ENCODE measurements at places on chromosomes 5 and 9.

GRCh38 chr5:81006947-81007636 lies 46.9 kb downstream of the RASGRF2 start:
- DNase-seq, result peak; percentile 84

DNA sequence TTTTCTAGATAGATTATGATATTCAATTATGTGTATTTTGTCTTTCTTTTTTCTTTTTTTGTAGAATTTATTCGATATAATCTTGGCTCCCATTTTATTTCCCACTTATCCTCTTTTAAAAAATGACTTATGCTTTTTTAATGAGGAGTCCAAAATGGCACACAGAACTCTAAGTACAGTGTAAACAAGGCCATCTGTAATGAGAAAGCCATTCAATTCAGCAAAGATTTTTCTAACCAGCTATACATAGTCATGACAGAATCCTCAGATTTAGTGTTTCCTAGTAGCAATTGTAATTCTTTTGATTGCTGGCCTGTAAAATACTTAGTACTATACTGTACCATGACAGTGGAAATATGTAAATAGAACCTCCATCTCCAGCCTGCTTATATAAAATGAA lies 651.4 kb downstream of the RAB3C start:
- no peak for DNase-seq

- DNase-seq, result no peak
These were observed 288.0 kb upstream of the IRX4 start for GRCh38 chr5:2170761-2171160.

GRCh38 chr9:99057665-99058625 lies 47.0 kb upstream of the TGFBR1 start:
- peak; percentile 80 for DNase-seq

DNA sequence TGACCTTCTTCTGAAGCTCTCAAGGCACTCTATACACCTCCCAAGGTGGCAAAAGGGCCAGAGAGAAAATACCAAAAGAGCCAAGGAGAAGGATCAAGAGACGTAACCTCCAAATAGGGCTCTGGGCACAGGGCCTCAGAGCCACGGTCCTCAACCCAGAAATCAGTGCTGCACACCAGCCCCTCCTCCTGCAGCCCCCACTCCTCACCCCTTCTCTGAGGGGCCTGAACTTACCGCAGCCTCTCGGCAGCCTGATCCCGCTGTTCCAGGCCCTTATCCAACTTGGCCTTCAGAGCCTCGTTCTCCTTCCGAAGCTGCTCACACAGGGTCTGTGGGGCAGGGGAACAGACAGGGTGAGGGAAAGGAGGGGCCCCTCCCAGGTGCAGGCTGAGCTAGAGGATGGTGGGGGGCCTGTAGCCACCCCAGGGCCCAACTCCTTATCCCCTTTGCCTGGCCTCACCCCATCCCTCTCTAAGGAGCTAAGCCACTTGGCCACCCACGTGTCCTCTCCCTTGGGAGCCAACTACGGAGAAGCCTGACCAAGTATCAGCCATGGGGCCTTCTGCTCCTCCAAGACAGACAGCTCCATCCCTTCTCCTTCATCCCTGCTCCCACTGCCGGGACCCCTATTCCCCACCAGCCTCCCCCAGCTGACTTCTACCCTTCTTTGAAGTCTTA lies 28.8 kb downstream of the TNIP1 start:
- no peak for DNase-seq

GRCh38 chr5:141039517-141039916 lies 11.7 kb upstream of the PCDHB1 start:
- no peak for DNase-seq

DNA sequence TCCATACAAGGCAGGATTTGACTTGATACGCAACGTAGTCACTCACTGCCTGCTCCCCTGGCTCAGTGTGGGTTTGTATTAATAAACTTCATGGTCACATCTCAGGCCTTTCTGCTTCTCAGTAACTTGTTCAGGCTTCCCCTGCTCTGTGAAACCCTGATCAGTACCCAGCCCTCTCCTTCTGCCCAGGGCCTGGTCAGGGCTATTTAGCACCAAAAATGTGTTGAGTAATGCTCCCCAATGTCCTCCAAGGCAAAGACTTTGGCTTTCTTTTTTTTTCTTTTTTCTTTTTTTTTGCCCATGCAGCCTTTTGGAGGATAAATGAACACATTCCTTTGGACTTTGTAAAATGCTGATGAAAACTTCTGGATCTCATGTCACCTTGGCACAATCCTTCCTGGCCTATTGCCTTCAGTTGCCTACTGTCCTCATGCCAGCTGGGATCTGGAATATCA lies 399.2 kb upstream of the KLF4 start:
- no peak for DNase-seq

GRCh38 chr5:156922207-156922792 lies 40.7 kb downstream of the TIMD4 start:
- no peak for DNase-seq

DNA sequence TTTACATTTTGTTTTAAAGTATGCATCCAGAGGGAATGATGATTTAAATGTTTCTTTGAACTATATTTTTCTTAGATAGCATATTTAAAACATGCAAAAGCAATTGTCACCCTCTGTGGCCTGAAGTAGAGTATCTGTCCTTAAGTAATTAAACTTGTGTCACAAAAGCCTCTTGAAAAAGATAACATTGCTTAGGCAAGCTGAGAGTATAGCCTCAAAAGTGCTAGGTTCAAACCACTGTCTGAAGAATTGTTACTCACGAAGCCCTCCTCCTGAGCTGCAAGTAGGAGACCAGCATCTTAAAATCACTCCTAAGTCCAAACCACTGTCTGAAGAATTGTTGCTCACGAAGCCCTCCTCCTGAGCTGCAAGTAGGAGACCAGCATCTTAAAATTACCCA lies 378.0 kb upstream of the PRR16 start:
- no peak for DNase-seq

- peak; percentile 50 for DNase-seq
These were observed 15.4 kb downstream of the ITK start for GRCh38 chr5:157196045-157196444.

GRCh38 chr5:173793648-173794548 lies 94.3 kb upstream of the CPEB4 start:
- DNase-seq, result no peak

DNA sequence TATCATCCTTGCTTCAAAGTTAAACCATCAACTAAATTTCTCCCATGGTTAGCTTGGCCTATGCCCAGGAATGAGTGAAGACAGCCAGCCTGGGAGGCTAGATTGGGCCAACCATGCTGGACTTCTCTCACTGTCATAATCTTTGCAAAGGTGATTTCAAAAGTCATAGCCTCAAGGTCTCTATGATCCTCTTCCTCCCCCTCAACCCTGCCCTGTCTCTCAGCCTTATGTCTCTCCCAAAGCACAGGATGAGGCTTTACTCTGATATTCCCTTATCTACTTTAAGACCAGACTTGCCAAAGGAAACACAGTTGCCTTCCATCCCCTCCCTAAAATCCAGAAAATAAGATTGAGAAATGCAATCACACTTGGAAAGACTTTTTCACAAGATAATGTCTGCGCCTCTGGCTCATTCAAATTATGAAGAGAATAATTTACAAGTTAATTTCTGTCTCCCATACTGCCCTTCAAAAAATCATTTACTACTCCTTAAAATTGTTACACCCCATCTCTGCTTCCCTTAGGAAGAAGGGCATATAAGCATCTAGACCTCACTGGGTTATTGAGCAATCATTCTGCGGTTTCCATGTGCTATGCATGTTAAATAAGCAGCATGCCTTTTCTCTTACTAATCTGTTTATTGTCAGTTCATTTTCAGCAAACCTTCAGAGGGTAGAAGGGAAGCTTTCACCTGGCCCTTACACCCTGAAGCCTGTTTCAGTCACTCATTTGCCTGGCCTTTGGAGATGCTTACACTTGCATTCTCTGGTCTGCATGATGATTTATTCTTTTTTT lies 113.8 kb upstream of the ANKRD55 start:
- no peak for DNase-seq

GRCh38 chr9:131217331-131218031 lies 58.8 kb downstream of the FAM78A start:
- no peak for DNase-seq

- no peak for DNase-seq
These were observed at the start of gene POU4F3 for GRCh38 chr5:146338774-146339714. TSS of gene POU4F3 (plus strand) at chr5:146338839. CDS start at chr5:146339113, 274 bp downstream.

GRCh38 chr9:93143830-93144530 lies 9.9 kb upstream of the NINJ1 start:
- DNase-seq, result peak; percentile 84

DNA sequence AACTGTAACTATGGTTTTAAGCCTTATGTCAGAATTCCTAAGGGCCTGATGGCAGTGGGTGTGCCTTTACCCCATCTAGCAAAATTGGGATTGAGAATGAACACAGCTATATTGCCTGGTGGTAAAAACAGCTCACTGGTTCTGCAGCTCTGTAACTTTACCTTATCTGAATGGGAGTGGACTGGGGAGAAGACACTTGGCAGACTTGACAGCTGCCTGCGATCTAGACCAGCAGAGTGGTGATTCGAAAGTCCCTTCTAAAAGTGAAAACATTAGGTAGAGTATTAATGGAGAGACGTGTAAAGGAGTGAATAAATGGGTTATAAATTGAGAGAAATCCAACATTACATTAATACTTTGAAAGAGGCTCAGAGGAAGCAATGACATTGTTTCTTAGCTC lies 289.1 kb upstream of the EDIL3 start:
- DNase-seq, result no peak

- no peak for DNase-seq
These were observed 12.5 kb upstream of the FCHO2 start for GRCh38 chr5:72943307-72943706.

GRCh38 chr5:154369682-154370081 lies 76.1 kb upstream of the SAP30L start:
- DNase-seq, result no peak

- no peak for DNase-seq
These were observed 597.7 kb downstream of the CCDC171 start for GRCh38 chr9:16150501-16150900.

DNA sequence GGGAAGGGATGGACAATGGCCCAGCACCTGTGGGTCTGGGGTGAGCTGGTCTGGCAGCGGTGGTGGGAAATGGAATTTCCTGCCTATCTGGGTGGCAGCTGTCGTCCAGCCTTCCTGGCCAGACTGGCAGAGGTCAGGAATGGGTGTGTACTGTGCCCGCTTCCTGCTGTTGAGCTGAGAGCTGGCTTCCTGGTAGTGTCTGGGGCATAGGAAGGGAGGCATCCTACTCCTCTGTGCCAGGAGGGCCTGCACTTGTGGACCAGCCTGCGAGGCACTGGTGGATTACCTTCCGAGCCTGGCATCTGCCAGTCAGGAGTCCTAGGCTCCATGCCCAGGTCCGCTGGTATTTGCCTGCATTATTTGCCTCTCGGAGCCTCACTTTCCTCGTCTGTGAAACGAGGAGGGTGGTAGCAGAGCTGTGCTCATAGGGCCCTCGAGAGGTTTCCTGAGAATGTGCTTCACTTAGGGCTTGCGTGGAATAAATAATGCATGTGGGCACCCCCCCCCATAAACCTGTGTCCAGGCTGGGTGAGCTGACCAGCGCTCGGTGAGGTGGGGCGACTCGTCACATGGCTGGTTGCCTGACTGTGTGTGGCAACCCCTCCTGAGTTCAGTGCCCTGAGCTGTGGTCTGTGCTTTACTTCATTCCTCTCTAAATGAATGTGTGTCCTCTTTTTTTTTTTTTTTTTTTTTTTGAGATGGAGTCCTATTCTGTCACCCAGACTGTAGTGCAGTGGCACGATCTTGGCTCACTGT lies 47.7 kb downstream of the HMCN2 start:
- DNase-seq, result no peak

- no peak for DNase-seq
These were observed 2.3 kb downstream of the TPRN start for GRCh38 chr9:137198051-137198901.

- no peak for DNase-seq
These were observed 214.5 kb upstream of the CDH9 start for GRCh38 chr5:27252911-27253310.

DNA sequence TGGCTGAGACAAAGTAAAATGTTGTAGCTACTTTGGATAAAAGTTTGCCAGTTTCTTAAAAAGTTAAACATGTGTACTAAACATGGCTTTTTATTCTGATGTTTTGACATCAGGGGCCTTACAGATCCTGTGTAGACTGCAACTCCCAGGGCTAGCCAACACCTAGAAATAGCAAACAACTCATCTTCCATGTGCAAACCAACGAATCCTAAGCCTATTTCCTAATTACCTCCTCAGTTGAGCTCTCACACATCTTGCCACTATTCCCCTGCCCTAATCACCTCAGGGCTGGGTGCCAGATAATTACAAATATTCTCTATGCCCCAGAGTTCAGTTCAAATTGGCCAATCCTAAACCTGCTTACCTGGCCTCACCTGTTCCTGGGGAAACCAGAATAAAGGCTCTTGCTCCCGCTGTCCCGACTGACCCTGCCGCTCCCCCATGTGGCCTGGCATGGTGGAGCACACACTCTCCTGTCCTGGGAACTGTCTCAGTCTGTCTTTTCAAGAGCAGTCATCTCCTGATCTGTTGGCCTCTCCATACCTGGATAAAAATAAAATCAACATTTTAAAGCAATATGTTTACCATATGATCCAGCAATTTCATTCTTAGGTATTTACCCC lies 37.1 kb upstream of the FAM169A start:
- peak; percentile 33 for DNase-seq

Data from central memory CD4-positive, alpha-beta T cell (primary cell).